DND-41 (cell line): ENCODE measurements at places on chromosomes 1 and 21.

GRCh38 chr1:7538033-7538432, 233.1 kb upstream of the VAMP3 start:
- DNase-seq = no peak

GRCh38 chr21:39673736-39674135, 61.0 kb downstream of the B3GALT5 start:
- no peak for DNase-seq

- no peak for DNase-seq
These were observed 42.8 kb upstream of the PADI1 start for GRCh38 chr1:17161926-17162800.

DNA sequence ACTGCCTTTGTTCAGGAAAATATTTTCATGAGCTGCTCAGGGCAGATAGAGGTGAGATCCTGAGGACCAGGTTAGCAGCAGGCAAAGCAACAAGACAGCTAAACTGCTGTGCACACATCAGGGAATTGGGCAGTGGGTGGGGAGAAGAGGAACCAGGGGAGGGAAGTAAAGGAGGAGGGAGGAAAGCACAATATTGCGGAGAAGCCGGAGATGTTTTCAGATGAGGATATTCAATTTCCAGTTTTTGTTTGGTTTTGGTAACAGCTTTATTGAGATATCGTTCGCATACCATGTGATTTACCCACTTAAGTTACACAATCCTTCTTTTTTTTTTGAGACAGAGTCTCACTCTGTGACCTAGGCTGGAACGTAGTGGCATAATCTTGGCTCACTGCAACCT, 34.5 kb downstream of the EPHA10 start:
- DNase-seq = no peak

- no peak for DNase-seq
These were observed 55.8 kb upstream of the MTF2 start for GRCh38 chr1:93023281-93023680.

GRCh38 chr1:30149226-30149625, 574.2 kb downstream of the MATN1 start:
- DNase-seq = no peak

- DNase-seq = no peak
These were observed 53.5 kb upstream of the BACH1 start for GRCh38 chr21:29245104-29245643.

GRCh38 chr1:154744352-154745035, 125.6 kb downstream of the KCNN3 start:
- no peak for DNase-seq

DNA sequence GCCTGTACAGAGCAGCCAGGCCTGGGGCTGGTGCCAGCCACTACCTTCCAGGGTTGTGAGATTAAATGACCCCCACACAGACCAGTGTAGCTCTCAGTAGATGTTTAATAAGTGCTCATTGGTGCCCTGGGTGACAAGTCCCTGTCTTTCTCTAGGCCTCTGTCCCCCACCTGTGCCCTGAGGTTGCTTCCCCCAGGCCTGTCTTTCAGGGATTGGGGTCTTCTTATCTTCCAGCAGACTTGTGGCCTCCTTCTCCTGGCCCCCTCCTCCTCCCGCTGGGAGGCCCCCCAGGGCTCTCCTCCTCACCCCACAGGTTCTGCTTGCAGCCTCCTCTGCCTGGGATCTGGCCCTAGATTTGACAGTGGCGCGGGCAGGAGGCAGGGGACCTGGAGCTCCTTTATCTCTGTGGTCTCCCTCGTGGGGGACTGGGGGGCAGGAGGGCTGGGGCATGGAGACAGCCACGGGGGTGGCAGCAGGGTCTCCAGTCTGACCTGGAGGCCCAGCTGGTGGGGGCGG, 40.3 kb downstream of the EPHA2 start:
- DNase-seq = no peak

- DNase-seq = no peak
These were observed 47.0 kb downstream of the CD46 start for GRCh38 chr1:207798847-207799246.

GRCh38 chr1:75035536-75035935, 98.7 kb upstream of the LHX8 start:
- DNase-seq = no peak

- no peak for DNase-seq
These were observed 163.0 kb upstream of the IGSF21 start for GRCh38 chr1:17944646-17945045.

DNA sequence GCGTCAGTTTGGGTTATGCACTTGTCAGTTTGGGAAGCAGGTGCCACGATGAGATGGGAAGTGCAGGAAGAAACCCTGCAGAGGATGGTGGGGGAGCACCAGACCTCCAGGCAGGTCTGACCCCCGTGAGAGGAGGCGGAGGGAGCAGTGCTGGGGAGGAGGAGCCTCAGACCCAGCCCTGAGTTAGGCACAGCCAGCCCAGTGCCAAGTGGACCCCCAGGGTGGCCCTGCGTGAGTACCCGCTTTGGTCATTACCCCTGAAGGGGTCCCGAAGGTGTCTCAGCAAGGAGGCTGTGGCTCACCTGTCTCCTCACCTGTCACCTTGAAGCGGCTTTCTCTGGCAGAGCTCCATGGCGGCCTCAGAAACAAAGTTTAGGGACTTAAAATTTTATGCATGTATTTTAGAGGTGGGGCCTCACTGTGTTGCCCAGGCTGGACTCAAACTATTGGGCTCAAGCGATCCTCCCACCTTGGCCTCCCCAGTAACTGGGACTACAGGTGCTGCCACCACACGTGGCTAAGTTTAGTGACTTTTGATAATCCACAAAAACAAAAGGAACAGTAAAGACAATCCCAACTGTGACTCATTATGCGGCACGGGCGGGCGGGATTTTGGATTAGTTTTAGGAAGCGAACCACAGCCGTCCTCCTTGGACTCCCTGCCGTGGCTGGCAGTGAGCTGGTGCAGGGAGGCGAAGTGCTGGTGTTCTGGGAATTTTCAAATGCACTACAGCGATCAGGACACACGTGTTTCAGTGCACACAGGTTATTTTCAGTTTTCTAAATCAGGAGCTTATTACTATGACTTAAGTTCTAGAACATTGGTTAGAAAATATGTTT, 4.7 kb downstream of the AGPAT3 start:
- DNase-seq = no peak
